ENCODE measurements at places on chromosomes 13 and 19.

GRCh38 chr13:95035311-95036109 lies 265.7 kb downstream of the ABCC4 start:
- no peak for DNase-seq

DNA sequence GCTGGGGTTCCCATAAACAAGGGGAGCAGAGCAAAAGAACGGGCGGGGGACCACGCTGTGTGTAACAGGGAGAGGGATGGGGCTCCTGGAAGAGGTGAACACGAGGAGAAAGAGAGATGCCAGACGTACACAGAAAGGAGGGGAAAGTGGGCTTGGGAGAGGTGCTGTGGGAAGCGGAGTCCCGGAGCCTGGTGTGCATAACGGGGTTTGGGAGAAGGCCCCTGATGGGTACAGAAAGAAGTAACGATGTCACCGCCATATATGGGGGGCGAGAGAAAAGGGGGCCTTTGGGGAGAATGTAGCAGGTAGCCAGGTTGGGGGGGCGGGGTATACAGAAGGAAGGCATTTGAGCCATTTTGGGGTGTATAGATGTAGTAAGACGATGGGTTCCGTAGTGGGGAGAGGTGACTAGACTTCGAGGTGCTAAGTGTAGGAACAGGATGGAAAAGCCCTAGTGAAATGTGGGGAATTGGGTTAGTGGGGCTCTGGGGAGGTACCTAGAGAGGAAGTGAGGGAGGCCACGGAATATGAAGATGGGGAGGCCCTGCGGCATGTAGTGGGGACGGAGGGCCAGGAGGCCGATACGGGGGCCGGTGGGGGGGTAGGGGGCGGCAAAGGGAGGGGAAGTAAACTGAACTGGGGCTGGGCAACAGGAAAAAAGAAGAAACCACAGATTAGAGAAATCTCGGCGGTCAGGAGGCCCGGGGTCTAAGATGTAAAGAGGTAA lies 787 bp downstream of the ZNF580 start:
- no peak for DNase-seq

DNA sequence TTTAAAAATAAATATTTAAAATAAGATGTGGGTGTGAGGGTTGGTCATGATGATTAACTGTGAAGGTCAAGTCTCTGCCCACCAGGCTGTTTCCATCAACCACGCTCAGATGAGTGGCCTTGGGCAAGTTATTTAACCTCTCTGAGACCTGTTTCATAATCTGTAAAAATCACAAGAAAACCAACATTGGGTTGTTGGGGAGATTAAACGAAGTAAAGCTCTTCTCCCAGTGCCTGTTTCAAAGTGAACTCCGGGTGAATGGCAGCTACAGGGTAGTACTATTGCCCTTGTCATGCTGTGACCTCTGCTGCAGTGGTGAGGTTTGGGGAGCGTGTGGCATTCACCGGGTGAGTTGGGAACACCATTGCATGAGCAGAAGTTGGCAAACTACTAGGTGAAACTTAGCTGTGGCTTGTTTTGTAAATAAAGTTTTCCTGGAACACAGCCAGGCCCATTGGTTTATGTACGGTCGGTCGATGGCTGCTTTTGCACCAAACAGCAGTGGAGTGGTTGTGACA lies 153.2 kb downstream of the USP12 start:
- no peak for DNase-seq

- DNase-seq, result no peak
Measured at GRCh38 chr13:39835253-39835652, 179.8 kb downstream of the COG6 start.

GRCh38 chr13:65803530-65804392 lies 1426.4 kb downstream of the PCDH9 start:
- DNase-seq, result no peak

GRCh38 chr19:42498169-42498757 lies 30.0 kb downstream of the CEACAM1 start:
- DNase-seq, result no peak

- no peak for DNase-seq
Measured at GRCh38 chr19:47419030-47419783, at the start of gene MEIS3. MEIS3 (minus strand) TSS chr19:47419527; CDS start chr19:47419081, 446 bp downstream.

DNA sequence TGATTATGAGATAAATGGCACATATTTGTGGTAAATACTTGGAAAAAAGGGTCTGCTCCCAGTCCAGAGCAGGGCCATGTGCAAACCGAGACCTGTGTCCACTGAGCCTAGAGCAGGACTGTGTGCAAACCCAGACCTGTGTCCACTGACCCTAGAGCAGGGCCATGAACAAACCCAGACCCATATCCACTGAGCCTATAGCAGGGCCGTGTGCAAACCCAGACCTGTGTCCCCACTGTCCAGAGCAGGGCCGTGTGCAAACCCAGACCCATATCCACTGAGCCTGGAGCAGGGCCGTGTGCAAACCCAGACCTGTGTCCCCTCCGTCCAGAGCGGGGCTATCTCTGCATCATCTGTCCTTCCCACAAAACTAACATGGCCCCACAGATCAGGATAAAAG lies 136.0 kb downstream of the ATP11A start:
- no peak for DNase-seq

GRCh38 chr13:109254274-109254673 lies 532.1 kb downstream of the IRS2 start:
- no peak for DNase-seq

DNA sequence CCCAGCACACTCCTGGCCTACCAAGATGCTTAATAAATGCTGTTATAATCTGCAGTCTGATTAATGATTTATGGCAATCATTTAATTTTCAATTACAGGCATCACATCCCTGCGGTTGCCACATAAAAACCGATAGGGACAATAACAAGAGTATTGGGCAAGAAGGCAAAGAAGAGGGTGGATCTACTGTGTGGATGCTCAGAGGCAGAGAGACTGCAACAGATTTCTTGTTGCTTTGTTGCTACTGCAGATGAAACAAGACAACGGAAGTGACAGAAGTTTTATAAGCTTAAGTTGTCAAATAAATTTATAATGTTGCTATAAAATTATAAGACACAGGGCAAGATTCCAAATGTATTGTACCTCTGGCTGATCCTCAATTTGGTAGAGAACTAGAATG lies 154.8 kb downstream of the ABCC4 start:
- peak; percentile 29 for DNase-seq

- DNase-seq, result no peak
Measured at GRCh38 chr19:39082745-39083598, 1.2 kb upstream of the ACP7 start.

DNA sequence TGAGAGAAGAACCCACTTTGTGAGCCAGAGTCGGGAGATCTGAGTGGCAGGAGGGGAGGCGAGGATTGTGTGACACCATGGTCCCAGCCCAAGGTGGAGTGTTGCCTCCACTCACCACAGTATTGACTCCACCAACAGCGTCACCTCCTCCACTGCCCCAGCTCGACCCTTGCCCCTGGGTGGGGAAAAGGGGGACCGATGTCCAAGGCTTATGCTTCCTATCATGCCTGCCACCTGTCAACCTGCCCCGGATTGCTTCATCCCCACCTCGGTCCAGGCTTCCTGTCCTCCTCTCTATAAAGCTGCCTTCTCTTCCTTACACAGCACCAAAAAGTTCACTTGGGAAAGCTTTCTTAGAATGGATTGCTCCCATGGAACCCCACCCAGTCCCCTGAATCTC lies 7.4 kb downstream of the DMKN start:
- DNase-seq, result no peak

DNA sequence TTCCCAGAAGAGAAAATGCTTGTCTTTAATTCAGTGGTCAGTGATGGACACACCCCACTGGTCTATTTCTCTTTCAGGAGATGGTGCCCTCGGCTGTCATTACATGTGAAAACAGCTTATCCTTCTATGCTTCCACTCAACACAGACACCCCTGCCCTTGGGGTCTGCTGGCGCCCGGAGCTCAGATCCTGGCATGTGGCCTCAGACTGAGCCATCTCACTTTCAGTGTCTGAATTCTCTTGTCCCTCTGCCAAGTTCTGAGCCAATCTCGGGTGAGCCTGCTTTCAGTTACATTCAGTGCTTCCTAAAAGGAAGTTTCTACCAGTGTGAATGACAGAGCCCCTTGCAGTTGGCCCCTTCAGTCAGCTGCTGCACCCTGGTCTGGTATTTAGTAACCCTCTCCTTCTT lies 293.6 kb downstream of the DNAJC15 start:
- DNase-seq, result no peak

GRCh38 chr13:99572921-99573320 lies 71.6 kb downstream of the TM9SF2 start:
- DNase-seq, result no peak

- DNase-seq, result no peak
Measured at GRCh38 chr13:43573802-43574514, 212.8 kb downstream of the ENOX1 start.

DNA sequence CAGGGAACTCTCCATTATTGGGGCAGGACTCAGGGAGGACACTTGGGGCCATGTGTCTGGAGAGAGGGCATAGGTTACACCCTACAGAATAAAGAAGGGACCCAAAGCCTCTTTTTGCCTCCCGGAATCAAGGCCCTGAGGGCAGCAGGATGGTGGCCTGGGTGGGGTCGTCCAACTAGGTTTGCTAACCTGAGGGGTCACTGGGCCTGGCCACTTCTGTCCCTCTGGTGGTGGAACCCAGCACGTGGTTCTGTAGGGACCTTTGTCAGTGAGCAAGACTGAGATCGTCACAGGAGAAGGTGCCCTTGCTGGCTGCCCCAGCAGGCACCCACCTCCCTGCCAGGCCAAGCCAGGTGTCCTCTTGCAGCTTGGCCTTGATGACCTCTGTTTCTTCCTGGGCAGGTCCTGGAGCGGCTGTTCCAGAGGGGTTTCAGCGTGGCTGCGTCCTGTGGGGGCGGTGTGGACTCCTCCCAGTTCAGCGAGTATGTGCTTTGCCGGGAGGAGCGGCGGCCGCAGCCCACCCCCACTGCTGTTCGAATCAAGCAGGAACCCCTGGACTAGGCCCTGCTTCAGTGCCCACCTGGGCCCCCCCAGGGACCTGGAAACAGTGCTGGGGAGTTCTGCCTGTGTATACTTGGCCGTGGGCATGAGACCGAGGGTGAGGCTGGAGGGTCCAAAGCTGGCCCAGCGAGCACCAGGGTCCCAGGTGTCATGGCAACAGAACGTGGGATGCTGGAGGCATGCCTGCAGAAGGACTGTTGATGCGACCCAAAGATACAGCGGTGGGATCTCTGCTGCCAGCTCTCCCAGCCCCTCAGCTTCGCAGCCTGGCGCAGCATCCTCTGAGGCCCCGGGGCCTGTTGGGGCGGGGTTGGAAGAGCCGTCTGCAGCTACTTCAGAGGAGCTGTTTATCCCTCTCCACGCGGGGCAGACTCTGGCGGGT lies 16.0 kb downstream of the KCTD15 start:
- DNase-seq, result no peak

DNA sequence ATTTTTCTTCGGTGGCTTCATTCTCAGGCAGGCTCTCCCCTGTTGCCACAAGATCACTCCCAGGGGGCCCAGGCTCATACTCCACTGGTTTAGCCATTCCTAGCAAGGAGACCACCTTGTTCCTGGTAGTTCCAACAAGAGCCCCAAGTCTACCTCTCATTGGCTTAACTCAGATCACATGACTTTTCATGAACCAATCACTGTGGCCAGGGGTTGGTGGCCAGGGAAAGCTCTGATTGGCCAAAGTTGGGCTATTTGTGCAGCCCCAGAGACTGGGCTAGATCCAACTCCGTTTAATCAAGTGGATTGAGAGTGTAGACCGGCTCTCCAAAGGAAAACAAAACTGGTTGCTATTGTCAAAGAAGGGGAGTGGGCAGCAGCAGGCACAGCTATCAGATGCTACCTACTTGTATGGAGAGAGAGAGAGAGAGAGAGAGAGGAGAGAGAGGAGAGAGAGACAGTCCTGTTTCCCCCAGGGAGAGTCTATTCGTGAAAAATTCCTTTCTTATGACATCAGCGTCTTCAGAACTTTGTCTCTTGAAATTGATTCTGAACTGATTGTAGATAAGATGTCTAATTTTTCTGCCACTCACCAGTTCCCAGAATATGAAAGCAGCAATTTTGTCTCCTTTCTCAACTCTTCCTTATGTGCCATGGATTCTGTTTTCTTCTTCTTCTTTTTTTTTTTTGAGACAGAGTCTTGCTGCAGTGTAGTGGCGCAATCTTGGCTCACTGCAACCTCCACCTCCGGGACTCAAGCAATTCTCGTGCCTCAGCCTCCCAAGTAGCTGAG lies 5.9 kb downstream of the CEACAM19 start:
- no peak for DNase-seq

GRCh38 chr13:26112843-26113242 lies 61.0 kb upstream of the SHISA2 start:
- no peak for DNase-seq

- DNase-seq, result no peak
Measured at GRCh38 chr13:80276371-80277289, 64.3 kb downstream of the SPRY2 start.

DNA sequence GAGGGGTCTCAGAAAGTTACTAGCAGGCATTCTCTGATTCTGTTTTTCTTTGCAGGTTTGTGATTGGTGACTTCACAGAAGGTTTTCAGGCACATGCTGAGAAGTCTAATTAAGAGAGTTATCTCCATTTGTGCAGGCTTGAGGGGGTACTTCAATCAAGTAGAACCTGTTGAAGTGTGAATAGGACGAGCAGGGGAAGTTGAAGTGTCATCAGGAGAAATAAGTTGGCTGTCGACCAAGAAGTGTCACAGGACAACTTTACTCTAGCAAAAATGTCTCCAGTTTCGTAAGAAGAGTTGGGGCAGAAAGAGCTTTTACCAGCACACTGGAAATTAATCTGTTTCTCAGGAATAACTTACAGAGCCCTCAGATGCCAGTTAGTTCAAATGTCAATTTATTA lies 576.5 kb upstream of the SLITRK5 start:
- DNase-seq, result no peak

DNA sequence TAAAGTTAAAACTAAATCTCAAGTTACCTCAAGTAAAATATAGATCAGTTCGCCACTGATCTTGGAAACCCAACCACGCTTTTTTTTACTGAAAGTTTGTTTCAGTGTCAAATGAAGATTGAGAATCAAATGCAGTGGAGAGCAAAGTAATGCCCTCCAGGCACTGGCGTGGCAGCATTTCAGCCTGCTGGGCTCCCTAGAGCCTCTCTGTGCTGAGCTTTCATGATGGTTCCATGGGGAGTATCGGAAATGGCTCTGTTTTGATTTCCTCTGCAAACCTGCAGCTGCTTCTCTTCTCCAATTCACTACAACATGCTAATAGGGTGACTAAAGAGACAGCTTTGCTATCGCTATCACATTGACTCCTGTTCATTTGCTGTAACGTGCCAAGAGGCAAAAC lies 141.6 kb downstream of the FGF14 start:
- DNase-seq, result no peak

DNA sequence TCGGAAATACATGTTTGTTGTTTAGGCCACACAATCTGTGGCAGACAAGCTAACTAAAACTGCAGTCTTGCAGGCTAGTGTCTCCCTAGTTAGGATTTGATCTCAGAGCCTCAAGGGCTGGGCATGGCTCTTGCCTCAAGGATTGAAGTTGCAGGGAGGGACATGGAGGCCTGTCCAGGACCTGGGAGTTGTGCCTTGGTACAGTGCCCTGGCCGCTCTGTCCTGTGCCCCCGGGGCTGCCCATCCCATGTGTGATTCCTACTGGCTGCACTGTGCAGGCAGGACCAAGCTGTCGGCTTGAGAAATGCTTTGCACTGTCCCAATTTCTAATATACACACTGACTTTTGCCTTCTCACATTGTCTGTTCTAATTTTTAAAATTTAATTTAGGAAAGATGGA lies 7.5 kb upstream of the ZNF256 start:
- DNase-seq, result no peak

GRCh38 chr19:39106194-39106593 lies 19.4 kb upstream of the PAK4 start:
- DNase-seq, result no peak

All from AG09309 (cell line).